ENCODE measurements at places on chromosomes 1 and 21.

- no peak for DNase-seq
These were observed 27.5 kb upstream of the TMEM52 start for GRCh38 chr1:1946540-1946939.

DNA sequence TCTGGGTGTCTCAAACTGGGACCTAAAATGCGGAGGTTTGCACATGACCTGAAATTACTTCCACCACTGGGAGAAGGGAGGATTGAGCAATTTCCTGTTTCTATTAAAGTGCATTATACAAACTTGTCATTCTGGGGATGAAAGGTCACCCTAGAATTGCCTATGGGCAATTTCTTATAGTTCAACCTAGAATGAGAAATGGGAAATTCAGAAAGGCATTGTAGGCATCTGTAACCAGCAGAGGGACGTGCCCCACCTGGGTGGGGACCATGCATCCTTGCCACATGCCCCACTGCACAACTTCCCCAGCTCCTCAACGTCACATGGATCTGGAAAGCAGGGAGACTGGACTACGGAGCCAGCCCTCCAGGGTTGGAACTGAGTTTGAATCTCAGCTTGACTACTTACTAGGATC, 47.0 kb downstream of the MRPL39 start:
- no peak for DNase-seq

GRCh38 chr1:111961016-111961415, 28.5 kb downstream of the KCND3 start:
- no peak for DNase-seq

GRCh38 chr1:76759950-76760349, 107.3 kb upstream of the ST6GALNAC5 start:
- DNase-seq = no peak

DNA sequence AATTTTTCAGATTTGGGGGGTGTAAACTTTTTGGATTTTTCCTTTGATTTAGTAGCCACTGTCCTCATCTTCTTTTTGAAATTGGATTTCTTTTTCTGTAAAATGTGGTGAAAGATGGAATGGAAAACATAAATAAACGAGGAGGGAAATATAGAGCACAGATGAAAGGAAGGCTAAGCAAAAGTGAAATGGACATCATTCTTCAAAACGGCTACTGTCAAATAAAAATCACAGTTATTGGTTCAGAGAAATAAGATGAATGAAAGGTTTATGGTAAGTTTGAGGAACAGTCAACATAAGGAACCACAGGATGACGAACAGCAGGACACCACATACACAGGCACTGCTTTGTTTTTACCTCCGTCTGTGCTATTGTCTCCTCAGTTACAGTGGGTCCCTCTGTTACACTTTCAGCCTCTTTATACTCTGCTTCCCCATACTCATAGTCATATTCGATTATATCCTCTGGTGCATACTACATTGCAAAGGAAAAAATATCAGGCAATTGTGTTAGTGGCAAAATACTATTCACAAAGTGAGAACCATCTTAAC, 82.4 kb downstream of the COL11A1 start:
- DNase-seq = no peak

GRCh38 chr1:111309690-111310089, 19.0 kb downstream of the CHIA start:
- no peak for DNase-seq

GRCh38 chr21:27149034-27149433, 182.1 kb upstream of the ADAMTS5 start:
- no peak for DNase-seq

DNA sequence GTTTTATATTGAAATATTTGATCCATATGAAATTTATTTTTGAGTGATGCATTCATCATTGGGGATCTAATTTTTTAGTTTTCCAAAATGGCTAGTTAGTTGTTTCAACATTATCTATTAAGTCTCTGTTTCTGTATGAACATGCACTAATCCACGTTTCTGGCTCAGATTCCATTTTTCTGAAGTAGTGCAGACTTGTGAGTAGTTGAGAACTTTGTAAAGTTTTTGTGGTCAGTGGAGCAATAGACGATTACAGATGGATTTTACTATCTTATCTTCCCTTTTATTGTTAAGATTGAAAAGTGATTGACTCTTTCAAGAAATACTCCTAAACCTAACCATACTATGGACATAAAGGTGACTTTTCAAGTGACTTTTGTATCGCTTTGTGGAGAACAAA, 16.7 kb downstream of the SOAT1 start:
- no peak for DNase-seq

GRCh38 chr1:42938645-42939615, 19.7 kb downstream of the SLC2A1 start:
- no peak for DNase-seq

- DNase-seq = no peak
These were observed 18.3 kb upstream of the IL6R start for GRCh38 chr1:154386643-154387352.

DNA sequence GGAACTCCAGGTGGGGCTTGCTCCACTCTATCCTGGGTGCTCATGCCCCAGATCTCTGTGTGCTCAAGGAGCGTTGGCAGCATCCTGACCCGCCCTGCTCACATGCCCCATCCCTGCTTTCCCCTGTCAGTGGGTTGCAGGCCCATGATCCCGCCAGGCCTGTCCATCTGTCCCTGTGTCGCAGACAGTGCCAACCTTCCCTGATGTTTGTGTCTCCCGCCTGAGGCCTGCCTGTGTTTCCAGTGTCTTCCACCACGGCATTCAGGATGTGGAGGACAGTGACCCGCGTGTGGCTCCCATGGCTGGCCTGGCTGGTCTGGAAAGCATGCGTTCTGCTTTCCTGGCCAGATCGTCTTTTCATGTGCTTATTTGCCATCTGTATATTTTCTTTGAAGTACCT, 82.9 kb downstream of the PCBP3 start:
- no peak for DNase-seq

All from stimulated activated CD8-positive, alpha-beta memory T cell treated with anti-CD3 and anti-CD28 coated beads, Interleukin-4, amount 100 ng/mL, for 1 hour (primary cell).